Cardiac muscle cell (in vitro differentiated cells and primary cell): ENCODE measurements at places on chromosomes 4 and X.
A peak's percentile ranks its signal among the peaks of the same experiment; 100 is the strongest.

DNA sequence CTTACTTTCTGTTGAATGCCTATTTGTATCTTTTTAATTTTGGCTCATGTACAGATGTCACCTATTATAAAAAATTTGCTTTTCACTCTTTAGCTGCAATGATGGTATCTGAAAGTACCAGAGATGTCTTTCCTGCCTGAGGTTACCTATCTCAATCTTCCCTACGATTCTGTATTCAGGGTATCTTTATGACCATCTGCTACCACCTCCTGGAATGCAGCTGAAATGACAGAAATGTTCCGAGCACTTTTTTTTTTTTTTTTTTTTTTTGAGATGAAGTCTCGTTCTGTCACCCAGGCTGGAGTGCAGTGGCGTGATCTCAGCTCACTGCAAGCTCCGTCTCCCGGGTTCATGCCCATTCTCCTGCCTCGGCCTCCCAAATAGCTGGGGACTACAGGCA is 136.4 kb downstream of the REPS2 start:
- no peak overlapping the region for H3K4me3 ChIP-seq
- no peaks in the 10 kb centered on the region for H3K36me3 ChIP-seq

DNA sequence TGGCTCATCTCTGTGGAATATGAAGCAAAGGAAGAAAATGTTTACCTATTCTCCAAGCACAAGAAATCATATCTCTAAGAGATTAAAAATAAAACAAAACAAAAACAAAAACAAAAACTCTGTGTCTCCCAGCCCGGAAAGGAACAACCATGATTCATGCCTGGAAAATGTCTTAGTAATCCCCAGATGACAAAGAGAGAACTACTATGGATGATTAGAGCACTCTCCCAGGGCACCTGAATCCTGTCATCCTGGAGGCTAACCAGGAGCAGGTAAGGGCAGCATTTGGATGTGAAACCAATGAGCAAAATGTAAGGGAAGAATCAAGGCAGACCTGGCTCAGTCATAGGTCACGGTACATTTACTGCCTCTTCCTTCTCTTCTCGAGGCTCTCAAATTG is 1.7 kb upstream of the AKAP4 start:
- H3K4me1 ChIP-seq = no peaks in the 10 kb centered on the region
- no peaks in the 10 kb centered on the region for H3K36me3 ChIP-seq
- H3K27ac ChIP-seq = no peak overlapping the region
- DNase-seq = no peak

DNA sequence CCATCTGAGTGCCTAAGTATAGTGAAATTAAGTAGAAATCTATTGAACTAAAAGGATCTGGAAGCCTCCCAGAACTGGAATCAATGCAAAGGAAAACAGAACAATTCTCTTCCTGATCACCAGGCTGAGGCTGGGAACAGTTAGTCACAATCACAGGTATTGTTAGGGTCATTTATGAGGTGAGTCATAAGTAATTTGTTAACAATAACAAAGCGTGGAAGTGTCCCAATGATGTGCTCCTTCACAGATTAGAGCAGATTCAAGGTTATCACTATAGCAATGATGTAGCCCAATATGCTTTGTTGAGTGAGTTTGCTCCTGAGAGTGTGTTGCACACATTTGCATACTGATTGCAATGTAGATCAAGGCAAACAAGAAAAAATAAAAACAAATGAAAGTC is 228.1 kb downstream of the ZNF674 start:
- no peaks in the 10 kb centered on the region for H3K27me3 ChIP-seq
- no peaks in the 10 kb centered on the region for H3K36me3 ChIP-seq
- no peak overlapping the region for H3K4me3 ChIP-seq
- no peaks in the 10 kb centered on the region for H3K4me1 ChIP-seq
- DNase-seq = no peak

GRCh38 chr4:157978680-157979361 is 194.0 kb downstream of the GASK1B start:
- no peaks in the 10 kb centered on the region for H3K27me3 ChIP-seq
- H3K27ac ChIP-seq = no peak overlapping the region
- H3K4me3 ChIP-seq = no peak overlapping the region
- peak; percentile 77 for DNase-seq
- H3K4me1 ChIP-seq = no peaks in the 10 kb centered on the region
- no peaks in the 10 kb centered on the region for H3K36me3 ChIP-seq

DNA sequence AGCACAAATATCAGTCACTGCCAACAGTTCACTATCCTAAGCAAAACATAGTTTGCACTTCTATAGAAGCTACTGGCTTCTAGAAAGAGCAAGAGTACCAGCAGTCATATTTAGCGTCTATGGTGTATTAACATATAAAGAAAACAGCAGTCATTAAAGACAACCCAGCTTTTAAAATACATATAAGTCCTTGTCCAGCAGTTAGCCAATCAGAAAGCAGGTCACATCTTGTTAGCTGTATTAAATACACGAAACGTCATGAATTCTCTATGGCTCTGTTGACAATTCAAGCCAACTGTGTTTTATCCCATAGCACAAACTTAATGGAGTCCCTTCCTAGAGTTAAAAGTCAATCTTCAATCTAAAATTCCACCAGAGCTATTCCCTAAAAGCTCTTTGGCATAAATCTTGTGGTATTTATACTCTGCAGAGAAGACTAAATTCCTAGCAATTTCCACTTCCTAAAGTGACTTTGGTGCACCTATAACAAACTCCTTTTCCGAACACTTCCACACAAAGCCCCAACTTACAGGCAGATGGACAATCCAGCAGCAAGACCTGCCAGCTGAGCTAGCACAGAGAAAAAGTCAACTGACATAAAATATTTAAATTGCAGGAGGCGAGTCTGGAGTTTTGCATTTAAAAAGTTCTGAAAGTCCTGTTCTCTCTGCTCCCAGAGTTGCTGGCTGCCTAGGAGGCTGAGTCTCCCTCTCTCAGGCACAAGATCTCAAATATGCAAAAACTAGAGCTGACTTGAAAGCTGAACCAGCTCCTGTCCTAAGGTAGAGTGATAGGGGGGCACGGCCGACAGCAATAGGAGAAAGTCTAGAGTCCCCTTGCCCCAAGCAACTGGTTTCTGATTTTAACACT is 1.3 kb downstream of the LDB2 start:
- H3K4me3 ChIP-seq = peak overlapping the region; percentile 35

GRCh38 chrX:136130931-136131833 is 16.2 kb upstream of the FHL1 start:
- H3K4me3 ChIP-seq = no peak overlapping the region
- peaks cover 7% of the 10 kb centered on the region for H3K4me1 ChIP-seq
- H3K27ac ChIP-seq = no peak overlapping the region
- H3K27me3 ChIP-seq = no peaks in the 10 kb centered on the region
- no peaks in the 10 kb centered on the region for H3K36me3 ChIP-seq

DNA sequence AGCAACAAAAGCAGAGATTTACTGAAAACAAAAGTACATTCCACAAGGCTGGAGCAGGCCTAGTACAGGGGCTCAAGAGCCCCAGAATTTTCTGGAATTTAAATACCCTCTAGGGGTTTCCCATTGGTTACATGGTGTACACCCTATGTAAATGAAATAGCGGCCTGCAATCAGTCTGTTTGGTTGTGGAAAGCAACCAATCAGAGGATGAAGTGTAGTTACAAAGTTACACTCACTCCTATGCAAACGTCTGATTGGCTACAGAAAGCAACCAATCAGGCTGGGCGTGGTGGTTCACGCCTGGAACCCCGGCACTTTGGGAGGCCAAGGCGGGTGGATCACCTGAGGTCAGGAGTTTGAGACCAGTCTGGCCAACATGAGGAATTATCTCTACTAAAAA is 13.8 kb upstream of the TXLNG start:
- H3K4me1 ChIP-seq = no peaks in the 10 kb centered on the region
- H3K27me3 ChIP-seq = no peaks in the 10 kb centered on the region
- peak overlapping the region; percentile 89 for H3K27ac ChIP-seq
- H3K36me3 ChIP-seq = no peaks in the 10 kb centered on the region
- H3K4me3 ChIP-seq = no peak overlapping the region

DNA sequence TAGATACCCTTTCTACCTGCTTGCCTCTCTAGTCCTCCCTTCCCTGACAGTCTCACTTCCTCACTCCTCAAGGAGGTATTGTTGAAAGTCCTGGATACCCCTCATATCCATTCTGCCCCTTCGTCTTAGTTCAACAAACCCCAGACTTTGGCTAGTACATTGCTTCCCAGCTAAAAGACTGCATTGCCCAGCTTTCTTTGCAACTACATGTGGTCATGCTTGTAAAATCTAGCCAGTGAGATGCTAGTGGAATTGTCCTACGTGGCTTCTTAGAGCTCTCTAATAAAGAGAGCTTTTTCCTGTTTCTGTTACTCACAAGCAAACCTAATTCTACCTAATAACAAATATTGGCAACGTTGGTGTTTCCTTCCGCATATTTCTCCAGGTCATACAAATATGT is 237.9 kb upstream of the PSAPL1 start:
- no peaks in the 10 kb centered on the region for H3K4me1 ChIP-seq
- H3K27me3 ChIP-seq = no peaks in the 10 kb centered on the region
- no peaks in the 10 kb centered on the region for H3K36me3 ChIP-seq
- no peak overlapping the region for H3K4me3 ChIP-seq

DNA sequence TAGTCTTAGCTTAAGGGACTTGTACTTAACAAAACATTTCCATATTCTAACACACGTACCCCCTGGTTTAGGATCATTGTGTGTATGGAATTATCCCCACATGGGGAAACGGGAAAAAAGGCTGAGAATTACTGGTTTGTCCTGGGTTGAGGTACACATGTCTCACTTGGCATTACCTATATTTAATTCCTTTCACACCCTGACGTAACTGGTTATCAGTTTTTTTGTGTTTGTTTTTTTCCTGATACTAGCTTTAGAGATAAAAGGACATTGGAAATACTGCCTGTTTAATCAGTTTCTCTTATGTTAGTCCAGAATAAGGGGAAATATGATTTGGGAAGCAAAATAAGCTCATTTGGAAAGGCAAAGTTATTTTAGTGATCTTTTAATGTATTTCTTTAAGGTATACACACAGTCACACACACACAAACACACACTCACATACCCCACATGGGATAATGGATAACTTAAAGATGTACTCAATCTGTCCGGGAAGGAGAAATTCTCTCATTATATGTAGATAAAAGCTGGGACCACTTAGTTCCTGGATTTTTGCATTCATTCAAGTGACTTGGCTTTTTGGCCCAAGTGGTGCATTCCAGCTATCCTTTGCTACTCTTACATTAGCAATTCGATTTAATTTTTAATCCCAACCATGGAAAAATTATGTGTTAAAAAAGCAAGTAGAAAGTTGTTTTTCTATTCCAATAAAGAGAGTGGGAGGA is 13.0 kb downstream of the SEPTIN11 start:
- no peaks in the 10 kb centered on the region for H3K4me1 ChIP-seq
- H3K27ac ChIP-seq = no peak overlapping the region
- DNase-seq = no peak
- H3K27me3 ChIP-seq = no peaks in the 10 kb centered on the region
- no peak overlapping the region for H3K4me3 ChIP-seq
